ENCODE measurements at places on chromosomes 13 and 19.

DNA sequence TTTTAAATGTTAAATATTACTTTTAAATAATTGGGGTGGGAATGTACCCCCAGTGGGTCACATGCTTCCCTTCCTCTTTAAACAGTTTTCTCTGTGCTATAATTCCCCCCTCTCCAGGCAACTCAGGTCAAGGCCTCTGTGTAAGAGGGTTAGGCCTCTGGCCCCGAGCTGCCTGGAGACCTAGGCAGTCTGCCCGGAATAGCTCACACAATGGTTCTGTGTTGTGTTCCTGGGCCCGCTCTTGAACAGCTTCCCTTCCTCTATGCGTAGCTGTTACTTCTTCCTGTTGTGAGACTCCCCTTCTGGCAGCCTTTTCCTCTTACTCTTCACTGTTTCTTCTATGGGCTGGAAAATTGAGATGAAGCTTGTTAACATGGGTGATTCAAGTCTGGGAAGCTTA, 14.8 kb upstream of the ZNF492 start:
- no peaks in the 10 kb centered on the region for H3K4me1 ChIP-seq
- H3K27me3 ChIP-seq: no peaks in the 10 kb centered on the region
- H3K36me3 ChIP-seq: no peaks in the 10 kb centered on the region
- H3K27ac ChIP-seq: no peak overlapping the region

DNA sequence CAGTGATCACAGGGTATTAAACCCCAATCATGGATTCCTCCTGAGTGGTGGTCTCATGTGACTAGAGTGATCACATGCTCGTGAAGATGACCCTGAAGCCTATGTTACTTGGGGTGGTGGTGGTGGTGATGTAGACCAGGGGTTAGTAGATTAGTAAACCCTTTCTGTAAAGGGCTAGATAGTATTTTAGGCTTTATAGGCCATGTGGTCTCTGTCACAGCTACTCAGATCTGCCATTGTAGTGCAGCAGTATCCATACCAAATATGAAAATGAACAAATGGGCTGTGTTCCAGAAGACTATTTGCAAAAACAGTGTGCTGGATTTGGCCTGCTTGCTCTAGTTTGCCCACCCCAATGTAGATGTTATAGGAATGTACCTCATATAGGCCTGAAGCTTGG, 9.4 kb downstream of the NDFIP2 start:
- no peak overlapping the region for H3K4me3 ChIP-seq
- H3K27ac ChIP-seq: no peak overlapping the region
- DNase-seq: no peak

DNA sequence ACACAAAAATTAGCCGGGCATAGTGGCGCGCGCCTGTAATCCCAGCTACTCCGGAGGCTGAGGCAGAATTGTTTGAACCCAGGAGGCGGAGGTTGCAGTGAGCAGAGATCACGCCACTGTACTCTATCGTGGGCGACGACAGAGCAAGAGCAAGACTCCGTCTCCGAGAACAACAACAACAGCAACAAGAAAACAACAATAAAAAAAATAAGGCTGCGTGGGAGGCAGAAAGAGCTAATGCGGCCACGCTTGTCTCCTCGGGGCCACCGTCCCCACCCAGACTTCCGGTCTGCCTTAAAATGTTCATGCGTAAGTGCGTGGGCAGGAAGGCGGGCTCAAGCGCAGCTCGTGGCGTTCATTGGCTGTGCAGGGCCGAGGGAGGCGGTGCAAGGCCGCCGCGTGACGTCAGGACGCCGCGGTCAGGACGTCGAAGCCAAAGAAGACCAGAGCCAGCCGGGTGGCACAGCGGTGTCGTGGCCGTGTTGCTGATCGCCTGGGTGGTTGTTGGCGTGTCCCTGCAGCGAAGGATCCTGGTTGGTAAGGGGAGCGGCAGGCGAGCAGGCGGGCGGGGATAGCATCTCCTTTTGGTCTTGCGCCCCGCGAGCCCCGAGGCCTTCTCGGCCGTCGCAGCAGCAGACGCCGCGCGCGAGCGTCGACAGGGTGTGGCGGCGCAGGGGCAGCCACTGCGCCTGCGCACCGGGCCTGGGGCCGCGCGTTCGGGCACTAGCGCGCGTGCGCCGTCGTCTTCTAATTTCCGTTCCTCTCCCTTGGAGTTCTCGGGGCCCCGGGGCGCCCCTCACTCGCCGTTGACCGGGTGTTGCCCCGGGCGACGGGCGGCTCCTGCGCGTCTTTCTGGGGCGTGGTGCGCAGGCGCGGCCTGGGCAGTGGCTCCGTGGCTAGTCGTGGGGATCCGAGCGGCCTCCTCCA, at the start of gene LENG8:
Gene LENG8, plus strand, starts transcription at position 426 of the 927 bp plus-strand sequence. CDS start 2,146 bp downstream, outside the sequence.
- peak within 1 kb of the TSS; percentile 94 for H3K27ac ChIP-seq
- peaks cover 9% of the 10 kb centered on the region for H3K36me3 ChIP-seq
- no peaks in the 10 kb centered on the region for H3K27me3 ChIP-seq
- peak; percentile 97 for DNase-seq

GRCh38 chr13:34435338-34435737, 506.7 kb upstream of the NBEA start:
- no peaks in the 10 kb centered on the region for H3K36me3 ChIP-seq
- DNase-seq: no peak
- no peaks in the 10 kb centered on the region for H3K27me3 ChIP-seq
- no peaks in the 10 kb centered on the region for H3K4me1 ChIP-seq
- H3K4me3 ChIP-seq: no peak overlapping the region

- DNase-seq: no peak
- no peaks in the 10 kb centered on the region for H3K4me1 ChIP-seq
Measured at GRCh38 chr19:31418692-31419430, 69.6 kb upstream of the TSHZ3 start.

Data from Caco-2 (cell line).